Suppressor macrophage (primary cell): ENCODE measurements at places on chromosomes 1 and 21.

DNA sequence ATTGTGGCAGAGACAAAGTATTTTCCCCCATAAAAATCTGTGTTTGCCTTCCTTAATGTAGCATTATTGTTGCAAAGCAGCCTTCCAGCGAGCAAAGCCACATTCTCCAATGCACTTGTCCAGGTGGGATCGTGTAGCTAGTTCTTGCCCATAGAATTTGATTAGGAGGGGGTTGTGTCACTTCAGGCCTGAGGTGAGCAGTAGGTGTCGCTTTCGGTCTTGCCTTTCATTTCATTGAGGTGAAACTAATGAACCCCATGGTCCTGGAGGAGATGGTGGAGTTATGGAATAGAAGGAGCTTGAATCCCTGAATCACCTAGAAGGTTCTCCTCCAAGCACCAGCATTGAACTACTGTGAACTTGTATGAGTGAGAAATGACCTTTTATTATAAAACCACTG, 318.9 kb upstream of the PBX1 start:
- no peak for DNase-seq

DNA sequence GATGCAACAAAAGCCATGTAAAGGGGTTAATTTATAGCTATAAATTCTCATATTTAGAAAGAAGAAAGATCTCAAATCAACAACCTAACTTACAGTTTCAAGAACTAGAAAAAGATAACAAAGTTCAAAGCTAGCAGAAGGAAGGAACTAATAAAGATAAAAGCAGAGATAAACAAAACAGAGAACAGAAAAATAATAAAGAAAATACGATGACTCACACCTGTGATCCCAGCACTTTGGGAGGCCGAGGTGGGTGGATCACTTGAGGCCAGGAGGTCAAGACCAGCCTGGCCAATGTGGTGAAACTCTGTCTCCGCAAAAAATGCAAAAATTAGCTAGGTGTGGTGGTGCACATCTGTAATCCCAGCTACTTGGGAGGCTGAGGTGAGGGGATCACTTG, 12.4 kb upstream of the TMEM183A start:
- DNase-seq = no peak

DNA sequence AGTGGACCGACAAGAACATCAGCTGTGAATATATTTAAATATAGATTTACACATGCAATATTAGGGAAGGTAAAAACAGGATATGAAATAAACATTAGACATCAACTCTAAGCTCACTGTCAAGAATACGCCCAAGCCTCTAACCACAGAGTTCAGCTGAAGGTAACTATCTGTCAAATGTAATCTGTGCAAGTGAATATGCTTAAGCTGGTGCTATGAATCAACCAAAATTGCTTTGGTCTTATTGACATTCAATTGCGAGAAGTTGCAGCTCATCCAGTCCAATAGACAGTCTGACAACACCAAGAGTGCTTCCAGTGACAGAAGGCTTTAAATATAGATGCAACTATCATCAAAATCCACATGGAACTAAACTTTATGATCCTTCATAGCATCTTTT, 32.3 kb downstream of the USH2A start:
- no peak for DNase-seq

DNA sequence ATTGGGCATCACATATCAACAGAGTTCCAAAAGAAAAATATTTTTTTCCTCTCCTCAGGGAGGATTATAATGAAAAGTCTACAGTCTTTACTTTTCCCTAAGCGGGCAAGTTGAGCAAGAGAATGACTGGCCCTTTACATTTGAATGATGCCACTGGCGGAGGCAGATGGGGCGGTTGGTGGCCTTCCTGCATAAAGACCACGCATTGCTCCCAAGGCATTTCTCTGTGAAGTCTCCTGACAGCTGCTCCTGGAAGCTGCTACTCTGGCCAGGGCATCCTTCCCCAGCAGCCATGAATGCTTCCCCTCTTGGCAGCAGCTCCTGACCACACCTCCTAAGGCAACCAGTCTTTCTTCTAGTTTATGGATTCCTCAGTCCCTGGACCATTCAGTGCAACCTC, 161.1 kb upstream of the RRP15 start:
- no peak for DNase-seq

DNA sequence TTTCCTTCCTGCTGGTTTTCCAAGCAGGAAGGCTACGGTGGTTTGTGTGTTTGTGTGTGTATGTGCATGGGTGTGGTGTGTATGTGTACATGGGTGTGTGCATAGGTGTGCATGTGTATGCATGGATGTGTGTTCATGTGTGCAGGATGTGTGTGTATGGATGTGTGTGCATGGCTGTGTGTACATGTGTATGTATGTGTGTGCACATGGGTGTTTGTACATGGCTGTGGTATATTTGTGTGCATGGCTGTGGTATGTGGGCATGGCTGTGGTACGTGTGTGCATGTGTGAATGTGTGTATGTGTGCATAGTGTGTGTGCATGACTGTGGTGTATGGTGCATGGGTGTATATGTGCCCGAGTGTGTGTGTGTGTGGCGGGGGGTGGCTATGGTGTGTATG, 12.3 kb downstream of the C1orf94 start:
- no peak for DNase-seq

GRCh38 chr1:241696172-241696814, 44.2 kb downstream of the WDR64 start:
- no peak for DNase-seq

DNA sequence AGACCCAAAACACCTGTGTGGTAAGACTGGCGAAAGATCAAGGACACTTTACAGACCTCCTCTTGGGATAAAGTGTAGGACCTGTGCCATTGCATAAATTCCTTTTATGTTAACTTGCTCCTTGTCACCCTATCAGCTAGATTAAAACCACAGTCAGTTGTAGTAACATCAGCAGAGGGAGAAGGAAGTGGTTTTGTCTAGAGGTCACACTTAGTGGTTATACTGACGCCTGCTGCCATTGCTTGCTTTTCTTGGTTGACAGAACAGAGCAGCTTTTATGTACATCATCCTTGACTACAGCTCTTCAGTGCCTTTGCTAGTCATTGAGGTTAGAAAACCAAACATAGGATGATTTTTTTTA, 101.4 kb downstream of the PBX1 start:
- peak; percentile 33 for DNase-seq

GRCh38 chr1:22754106-22754768, 43.6 kb downstream of the EPHB2 start:
- DNase-seq = no peak

DNA sequence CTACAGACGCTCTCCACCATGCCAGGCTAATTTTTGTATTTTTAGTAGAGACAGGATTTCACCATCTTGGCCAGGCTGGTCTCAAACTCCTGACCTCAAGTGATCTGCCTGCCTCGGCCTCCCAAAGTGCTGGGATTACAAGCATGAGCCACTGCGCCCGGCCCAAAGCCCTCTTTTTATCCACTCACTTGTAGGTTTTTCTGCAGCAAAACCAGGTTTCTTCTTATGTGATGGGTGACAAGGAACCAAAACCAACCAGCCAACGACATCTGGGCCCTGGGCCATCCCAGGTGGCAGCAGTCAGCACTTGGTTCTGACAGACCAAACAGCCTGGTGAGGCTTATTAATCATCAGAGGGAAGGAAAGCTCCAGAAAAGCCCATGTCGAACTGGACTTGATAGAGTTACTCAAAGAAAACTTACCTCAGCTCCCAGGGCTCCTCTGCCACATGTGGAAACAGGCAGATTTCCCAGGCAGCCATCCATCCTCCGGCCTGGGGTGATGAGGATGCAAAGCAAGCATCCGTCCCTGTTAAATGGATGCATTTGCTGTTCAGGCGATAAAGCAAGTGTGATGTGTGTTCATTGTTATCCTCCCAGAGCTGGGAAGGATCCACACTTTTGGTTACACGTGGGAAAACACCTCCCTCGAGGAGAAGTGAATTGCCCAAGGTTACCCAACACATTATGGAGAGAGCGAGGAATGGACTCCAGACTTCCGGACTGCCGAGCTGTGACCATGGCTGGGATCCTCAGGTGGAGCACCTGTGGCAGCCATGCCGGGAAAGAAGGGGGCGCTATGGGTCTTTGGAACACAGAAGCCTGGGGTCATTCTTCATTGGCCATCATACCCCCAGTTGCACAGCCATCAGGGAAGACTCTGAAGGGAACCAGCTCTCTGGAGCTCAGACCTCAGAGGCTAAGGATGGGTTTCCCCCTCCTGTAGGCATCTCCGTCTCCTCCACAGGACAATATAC, 118.8 kb downstream of the HUNK start:
- no peak for DNase-seq

GRCh38 chr1:164765992-164766720, 207.2 kb downstream of the PBX1 start:
- DNase-seq = no peak

DNA sequence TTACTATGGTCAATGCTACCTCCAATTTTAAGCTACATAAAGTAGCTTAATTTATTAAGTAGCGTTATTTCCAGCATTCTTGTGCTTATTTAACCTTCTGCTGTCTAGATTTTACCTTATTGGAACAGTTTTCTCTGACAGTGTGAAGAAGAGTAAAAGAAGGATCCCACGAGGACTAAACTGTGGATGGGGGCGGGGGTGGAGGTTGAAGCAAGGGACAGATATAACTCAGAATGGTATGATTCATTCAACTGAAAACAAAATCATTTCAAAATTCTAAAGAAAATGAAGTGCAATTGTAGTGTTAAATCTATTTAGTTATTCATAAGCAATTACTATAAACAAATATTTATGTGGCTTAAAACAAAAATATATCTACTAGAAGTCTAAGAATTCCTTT, 11.5 kb upstream of the VAV3 start:
- DNase-seq = no peak

DNA sequence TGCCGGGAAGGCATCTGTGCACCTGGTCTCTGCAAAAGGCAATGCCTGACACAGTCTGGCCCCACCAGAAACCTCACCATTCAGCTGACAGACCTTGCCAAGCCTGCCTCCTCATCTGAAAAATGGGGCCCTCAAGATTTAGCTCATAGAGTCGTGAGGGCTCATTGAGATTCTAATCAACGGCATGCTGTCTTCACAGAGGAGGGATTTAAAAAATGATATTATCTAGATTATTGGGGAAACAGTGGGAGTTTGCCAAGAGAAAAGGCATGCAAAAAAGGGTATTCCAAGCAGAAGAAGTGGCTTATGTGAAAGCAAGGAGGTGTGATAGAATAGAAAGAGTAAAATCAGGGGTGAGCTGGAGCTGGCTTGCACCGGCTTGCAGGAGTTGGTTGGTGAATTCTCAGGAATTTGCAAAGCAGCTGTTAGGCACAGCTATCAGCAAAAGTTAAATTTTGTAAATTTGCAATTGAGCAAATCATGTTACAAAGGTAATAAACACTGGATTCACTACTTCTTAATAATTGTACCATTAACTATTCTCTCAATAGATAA, 91.7 kb upstream of the WNT4 start:
- DNase-seq = no peak

- peak; percentile 14 for DNase-seq
Observed at GRCh38 chr1:64745986-64746940, 1.4 kb downstream of the RAVER2 start.

- no peak for DNase-seq
Observed at GRCh38 chr21:40555021-40555528, 291.9 kb downstream of the DSCAM start.

DNA sequence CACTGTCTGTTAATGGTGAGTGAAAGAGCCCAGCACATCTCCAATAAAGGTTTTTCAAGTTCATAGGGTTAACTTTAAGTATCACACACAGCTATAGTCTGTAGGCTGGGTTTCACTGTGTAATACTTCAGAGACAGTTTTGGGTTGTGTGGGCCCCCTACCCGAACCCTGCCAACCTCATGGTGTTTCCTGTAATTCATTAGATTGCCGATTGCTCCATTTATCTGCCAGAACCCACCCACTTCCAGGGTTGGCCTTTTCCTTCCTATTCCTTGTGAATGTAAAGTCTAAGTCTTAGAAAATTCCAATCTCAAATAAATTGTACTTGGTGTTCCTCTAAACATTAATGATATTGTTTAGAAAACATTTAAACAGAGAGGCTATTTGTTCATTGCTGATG, 43.6 kb downstream of the CTTNBP2NL start:
- DNase-seq = no peak

DNA sequence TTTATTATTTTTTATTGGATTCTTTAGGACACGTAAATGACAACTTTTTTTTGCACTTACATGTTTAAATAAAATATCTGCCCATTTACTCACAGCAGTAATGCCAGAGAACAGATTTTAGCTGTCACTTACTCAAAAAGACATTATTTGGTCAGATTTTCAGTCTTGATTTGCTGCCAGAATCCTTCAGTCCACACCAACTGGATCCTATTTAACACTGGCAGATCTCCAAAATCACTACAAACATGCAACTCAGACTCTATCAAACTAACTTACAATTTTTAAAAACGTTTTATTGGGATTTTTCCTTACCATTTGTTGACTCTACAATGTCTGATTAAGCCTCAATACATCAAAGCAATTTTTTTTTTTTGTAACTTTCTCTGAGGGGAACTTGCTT, 11.1 kb downstream of the ATP6V1G3 start:
- no peak for DNase-seq

DNA sequence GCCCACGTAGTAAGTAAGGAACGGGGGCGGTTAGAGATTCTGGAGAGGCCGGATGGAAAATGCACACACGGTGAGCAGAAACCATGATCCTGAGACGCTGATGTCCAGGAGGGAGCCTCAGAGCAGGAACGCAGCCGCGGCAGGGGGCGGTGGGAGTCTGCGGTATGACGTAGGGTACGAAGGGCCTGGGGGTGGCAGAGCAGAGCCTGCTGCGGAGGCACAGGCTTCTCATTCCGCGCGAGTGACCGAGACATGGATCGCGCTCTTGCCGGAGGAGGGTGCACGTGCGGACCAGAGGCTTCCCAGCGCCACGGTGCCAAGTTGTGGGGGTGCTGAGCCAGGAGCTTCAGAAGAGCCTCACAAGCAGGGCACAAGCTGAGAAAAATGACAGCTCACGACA, 176.2 kb downstream of the KIF26B start:
- no peak for DNase-seq

- DNase-seq = peak; percentile 54
Observed at GRCh38 chr1:225962440-225962975, 21.5 kb upstream of the LEFTY2 start.

DNA sequence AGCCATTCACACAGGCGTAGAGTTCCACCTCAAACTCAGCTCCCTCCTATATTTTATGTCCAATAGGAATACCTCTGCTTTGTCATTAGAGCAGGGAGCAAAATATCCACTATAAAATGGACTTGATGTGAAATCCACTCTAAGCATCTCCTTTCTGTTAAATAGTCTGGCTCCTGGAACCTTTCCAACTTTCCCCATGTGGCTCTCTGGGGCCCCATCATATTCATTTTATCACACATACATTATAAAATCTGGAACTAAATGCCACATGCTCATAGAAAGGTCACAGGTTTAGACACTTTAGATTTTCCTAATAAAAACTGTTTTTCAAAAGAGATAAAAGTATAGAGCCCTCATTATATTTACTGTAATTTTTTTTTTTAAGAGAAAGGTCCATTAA, 82.1 kb downstream of the PTPN14 start:
- DNase-seq = no peak

DNA sequence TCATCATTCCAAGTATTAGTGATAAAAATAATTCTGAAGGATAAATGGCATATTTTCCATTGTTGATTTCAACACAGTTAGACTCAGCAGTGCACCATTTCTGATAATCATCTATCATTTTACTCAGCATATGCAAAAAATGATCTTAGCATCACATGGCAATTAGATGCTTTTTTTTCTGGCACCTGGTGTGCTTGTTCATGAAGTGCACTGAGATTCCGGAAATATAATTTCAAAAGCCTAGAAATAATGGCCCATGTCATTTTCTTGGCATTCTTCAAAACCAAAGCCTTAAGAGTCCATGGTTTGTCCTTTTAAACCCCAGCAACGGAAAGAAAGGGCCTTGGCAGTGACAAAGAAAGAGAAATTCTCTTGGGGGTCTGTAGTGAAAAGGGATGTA, 278.8 kb downstream of the KIF26B start:
- DNase-seq = peak; percentile 5
